Activated naive CD8-positive, alpha-beta T cell treated with anti-CD3 and anti-CD28 coated beads, Interleukin-2, amount 50 U/mL, for 16 hours (primary cell): ENCODE measurements at places on chromosomes 2 and 18.

DNA sequence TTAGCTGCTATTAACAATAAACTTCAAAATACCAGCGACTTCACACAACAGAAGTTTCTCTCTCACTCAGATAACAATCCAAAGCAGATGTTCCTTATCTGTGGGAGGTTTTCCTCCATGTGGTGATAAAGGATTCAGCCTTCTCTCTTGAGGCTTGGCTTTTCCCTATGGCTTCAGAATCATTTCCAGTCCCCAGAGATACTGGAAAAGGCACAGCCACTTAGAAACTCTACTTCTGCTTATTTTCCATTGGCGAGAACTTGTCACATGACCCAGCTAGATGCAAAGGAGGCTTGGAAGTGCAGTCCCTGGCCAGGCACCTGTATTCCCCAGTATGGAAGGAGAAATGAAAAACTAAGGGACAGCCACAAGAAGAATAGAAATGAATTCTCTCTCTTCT is 344.8 kb downstream of the MTX2 start:
- DNase-seq: no peak

DNA sequence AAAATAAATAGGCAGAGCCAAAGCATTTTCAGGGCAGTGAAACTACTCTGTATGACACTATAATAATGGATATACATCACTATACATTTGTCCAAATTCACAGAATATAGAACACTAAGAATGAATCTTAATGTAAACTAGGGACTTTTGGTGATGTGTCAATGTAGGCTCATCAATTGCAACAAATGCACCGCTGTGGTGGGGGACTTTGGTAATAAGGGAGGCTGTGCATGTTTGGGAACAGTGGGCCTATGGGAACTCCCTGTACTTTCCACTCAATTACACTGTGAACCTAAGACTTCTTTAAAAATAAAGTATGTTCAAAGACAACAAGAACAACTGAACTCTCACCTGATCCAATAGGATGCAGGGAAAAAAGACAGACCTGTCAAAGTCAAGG is 220.7 kb downstream of the CMPK2 start:
- DNase-seq: no peak

DNA sequence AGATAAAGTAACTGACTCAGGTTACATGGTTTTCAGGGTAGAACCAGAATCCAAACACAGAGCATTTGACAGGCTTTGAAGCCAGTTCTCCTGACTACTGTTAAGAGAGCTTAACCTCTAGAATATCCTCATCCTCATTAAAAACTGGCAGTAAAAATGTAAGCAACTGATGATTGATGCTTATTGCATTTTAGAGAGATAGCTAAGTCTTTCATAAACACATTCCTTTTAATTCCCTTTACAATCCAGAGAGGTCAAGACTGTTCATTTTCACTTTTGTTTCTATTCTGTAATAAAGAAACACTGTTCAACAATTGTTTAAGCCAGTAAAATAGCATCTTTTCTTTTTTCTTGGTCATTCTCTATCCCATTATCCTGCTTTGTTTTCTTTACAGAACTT is 53.9 kb upstream of the RAB27B start:
- no peak for DNase-seq

GRCh38 chr2:114698520-114698919 is 256.1 kb downstream of the DPP10 start:
- no peak for DNase-seq

GRCh38 chr2:12032398-12032797 is 286.0 kb downstream of the LPIN1 start:
- DNase-seq: no peak

- no peak for DNase-seq
Observed at GRCh38 chr2:59223742-59224141, 982.6 kb upstream of the FANCL start.

DNA sequence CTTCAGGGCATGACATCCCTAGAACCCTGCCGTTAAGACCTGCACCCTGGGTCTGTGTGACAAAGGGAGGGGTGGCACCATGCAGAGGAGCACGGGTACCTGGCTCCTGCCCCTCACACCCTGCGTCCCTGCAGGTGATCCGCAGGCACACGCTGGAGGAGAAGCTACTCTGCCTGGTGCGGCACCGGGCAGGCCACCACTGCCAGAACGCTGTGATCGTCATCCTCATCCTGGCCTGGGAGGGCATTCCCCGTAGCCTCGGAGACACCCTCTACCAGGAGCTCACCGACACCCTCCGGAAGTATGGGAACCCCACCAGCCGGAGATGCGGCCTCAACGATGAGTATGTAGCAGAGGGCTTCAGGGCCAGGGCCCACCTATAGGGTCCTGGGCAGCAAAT is 60.0 kb downstream of the BOLA3 start:
- DNase-seq: no peak

DNA sequence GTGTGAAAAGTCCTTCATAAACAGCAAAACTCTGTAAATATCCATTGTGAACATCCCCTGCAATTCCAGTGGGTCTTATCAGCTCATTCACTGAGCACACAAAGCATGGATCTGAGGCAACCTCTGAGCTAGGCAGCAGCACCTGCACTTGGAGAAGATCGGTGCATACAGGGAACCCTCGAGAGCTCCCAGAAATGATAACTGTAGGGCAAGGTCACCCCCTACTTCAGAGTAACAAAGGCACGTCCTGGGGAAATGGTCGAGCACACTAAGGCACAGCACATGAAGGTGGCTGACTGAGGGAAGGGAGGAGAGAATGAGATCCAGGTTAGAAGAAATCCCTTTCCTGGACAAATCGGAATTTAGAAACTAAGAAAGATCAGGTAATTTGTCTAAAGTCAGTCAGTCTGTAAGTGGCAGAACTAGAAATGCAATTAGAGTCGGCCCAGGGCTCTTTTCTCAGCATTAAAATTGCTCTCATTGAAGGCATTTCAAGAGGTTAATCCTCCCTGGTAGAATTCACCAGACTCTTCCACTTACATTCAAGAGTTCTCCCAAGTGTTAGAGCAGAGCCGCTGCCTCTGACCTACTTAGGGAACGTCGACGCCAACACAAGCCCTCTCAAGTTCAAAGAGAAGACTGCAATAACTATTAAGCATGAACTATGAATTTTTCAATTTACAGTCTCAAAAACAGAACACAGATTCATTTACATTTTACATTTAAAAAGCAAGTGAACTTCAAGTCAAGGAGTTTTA is 45.9 kb downstream of the PXDN start:
- no peak for DNase-seq

DNA sequence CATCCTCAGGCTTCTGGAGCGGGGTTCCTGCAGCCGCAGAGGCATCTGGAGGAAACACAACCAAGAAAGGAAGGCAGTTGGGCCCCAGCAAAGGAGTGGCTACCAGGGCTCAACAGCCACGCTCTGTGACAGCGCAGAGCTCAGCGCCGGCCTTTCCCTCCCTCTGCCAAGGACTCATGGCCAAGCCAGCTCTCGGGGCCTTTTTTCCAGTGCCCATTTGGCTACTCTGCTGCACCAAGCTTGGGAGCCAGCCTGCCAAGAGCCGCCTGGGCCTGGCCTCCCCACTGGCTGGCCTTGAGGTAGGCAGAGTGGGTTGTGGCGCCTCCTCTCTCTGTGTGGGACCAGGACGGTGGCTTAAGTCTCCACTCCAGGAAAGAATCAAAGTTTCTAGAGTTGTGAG is 7.2 kb upstream of the CCDC74A start:
- no peak for DNase-seq

DNA sequence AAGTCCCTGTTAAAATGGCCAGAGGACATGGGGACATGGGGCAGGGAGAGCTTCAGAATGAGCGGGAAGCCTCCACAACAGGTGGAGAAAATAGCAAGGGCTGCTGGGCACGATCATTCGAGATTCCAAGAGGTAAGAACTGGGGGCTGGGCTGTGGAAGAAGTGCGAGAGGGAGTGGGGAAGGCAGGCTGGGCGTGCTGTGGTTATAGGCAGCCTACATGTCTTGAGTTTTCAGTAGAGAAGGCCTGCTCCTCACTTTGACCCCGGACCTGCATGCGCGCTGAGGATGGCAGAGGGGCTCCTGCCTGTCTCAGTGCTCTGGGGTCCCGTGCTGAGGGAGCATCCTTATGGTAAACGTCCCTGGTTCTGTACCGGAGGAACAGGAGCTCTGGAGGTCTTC is 115.5 kb downstream of the AGAP1 start:
- no peak for DNase-seq

DNA sequence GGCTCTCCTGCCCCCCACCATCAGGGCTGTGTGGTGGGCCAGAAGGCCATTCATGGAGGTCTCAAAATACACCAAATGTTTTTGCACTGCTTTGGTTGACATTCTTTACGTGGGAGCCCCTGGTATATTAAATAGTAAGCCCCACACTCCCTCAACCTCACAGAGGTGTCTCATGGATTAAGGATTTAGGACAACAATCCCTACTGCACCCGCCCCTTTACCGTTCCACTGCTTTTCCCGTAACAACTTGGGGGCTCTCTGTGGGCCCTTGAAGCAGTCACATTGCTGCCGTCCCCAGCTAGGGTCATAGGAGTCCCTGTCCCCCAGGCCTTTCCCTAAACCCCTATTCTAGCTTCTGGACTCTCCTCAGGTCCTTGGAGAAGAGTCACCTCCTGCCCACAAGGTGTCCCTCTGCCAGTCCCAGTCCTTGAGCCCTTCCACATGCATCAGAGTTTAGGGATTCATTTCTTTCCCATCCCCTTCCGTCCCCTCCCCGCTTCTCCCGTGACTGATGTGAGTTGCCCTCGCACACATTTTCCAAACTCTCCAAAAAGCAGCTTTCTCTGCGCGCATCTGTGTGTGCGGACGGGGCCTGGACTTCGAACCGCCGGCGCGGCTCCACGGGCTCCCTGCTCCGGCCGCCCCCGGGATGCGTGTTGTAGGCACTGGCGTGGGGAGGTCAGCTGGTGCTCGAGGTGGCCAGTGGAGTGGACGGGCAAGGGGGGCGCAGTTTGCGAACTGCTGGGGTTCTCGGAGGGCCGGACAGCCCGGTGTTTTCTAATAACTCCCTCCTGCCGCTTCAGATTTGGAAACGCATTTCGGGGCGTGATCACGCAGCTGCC is 84.8 kb downstream of the LYPD1 start:
- DNase-seq: no peak

DNA sequence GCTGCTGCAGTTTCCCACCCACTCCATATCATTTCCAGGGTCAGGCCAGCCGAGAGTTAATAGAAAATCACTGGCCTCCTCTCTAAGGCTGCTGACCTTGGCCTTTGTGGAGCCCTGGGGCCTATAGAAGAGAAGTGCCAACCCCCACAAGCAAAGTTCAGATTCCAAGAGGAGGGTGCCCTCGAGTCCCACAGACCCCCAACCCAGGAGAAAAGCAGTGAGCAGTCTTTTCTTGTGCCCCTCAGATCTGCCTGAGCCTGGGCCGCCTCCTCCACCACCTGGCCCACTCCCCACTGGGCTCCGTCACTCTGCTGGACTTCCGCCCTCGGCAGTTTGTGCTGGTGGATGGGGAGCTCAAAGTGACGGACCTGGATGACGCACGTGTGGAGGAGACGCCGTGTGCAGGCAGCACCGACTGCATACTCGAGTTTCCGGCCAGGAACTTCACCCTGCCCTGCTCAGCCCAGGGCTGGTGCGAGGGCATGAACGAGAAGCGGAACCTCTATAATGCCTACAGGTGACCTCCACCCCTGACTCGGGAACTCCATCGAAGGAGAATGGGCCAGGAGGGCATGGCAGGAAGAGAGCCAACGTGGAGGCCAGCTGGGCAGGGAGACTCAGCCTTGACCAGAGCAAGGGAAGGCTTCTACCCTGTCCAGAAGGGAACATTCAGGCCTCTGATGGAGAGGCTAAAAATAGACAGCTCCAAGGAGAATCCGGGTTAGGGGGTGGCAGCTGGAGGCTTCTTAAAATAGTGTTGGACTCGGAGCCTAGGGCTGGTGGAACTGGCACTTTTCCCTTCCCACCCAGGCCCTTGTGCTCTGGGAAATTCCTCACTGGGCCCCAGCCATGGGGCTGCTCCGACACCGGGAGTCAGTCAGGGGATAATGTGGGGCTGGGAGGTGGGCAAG is 6.2 kb downstream of the PKDCC start:
- DNase-seq: no peak

- no peak for DNase-seq
Observed at GRCh38 chr18:3051718-3052410, 38.9 kb upstream of the LPIN2 start.

- DNase-seq: no peak
Observed at GRCh38 chr18:4130734-4131719, 324.1 kb downstream of the DLGAP1 start.

GRCh38 chr18:48167897-48168253 is 237.4 kb upstream of the SMAD2 start:
- DNase-seq: no peak

- DNase-seq: no peak
Observed at GRCh38 chr2:170227507-170227947, 49.6 kb downstream of the MYO3B start.

- no peak for DNase-seq
Observed at GRCh38 chr18:79203017-79203605, 133.9 kb downstream of the ATP9B start.

- DNase-seq: no peak
Observed at GRCh38 chr18:5065615-5066014, 131.4 kb downstream of the AKAIN1 start.

- no peak for DNase-seq
Observed at GRCh38 chr2:113224647-113225236, 51.0 kb downstream of the PSD4 start.

GRCh38 chr2:206527153-206527552 is 83.8 kb downstream of the ADAM23 start:
- DNase-seq: no peak

GRCh38 chr18:23596183-23596582 is 9.9 kb upstream of the NPC1 start:
- no peak for DNase-seq

GRCh38 chr2:216340280-216340631 is 32.0 kb downstream of the MARCHF4 start:
- no peak for DNase-seq

GRCh38 chr18:62370366-62370765 is 45.3 kb downstream of the TNFRSF11A start:
- DNase-seq: no peak

GRCh38 chr18:75256376-75256775 is 45.8 kb downstream of the TSHZ1 start:
- DNase-seq: no peak
